Activated CD4-positive, alpha-beta T cell treated with anti-CD3 and anti-CD28 coated beads, Interleukin-2, amount 50 U/mL, for 16 hours (primary cell): ENCODE measurements at places on chromosomes 16 and 17.

- no peak for DNase-seq
These were observed 191.8 kb downstream of the XYLT1 start for GRCh38 chr16:17278988-17279387.

DNA sequence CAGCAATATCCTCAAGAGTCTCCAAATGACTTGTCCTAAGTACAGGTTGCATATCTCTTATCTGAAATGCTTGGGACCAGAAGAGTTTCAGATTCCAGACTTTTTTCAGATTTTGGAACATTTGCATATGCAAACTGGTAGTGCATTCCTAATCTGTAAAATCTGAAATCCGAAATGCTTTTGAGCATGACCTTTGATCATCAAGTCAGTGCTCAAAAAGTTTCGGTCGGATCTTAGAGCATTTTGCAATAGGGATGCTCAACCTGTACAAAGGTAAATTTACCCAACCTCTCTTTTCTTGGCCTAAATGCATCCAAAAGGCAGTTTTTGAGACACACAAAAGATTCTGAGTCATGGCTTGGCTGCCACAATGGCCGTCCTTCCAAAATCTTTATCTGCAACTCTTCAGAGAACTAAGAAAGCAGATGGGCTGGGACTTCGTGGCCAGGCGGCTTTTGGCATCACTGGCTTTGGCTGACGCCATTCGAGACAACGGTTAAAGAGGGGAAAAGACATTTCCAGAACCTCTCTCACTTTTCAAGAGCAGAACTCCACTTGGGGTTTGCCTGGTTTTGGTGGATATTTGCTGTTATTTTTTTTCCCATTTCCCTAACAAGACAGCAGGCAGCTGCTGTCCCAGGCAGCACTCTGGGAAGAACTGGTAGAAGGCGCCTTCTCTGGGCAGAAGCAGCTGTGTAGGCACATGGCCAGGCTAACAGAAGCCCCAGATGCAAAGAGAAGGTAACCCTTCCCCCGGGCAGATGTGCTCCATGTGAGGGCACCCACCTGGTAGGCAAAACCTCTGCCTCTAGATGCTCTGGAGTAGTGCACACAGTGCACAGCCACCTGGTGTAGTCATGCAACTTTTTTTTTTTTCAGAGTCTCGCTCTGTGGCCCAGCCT, 8.9 kb downstream of the CPPED1 start:
- DNase-seq = no peak

- no peak for DNase-seq
These were observed 4.4 kb downstream of the GRIN2C start for GRCh38 chr17:74855323-74855722.

DNA sequence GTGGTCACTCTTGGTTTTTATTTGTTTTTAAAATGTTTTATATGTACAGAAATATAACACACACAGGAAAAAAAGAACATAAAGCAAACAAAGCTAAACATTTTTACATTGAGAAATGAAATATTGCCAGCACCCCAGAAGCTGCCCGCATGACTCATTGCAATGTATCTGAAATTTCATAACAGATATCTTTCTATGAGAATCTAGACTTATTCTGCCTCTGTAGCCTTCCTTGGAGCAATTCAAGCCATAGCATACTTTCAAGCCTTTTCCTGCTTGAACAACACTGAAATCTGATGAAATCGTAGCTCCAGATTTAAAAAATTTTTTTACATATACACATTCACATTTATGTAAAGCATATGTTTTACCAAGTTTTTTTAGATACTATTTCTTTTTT, 86.9 kb downstream of the RBBP6 start:
- no peak for DNase-seq

DNA sequence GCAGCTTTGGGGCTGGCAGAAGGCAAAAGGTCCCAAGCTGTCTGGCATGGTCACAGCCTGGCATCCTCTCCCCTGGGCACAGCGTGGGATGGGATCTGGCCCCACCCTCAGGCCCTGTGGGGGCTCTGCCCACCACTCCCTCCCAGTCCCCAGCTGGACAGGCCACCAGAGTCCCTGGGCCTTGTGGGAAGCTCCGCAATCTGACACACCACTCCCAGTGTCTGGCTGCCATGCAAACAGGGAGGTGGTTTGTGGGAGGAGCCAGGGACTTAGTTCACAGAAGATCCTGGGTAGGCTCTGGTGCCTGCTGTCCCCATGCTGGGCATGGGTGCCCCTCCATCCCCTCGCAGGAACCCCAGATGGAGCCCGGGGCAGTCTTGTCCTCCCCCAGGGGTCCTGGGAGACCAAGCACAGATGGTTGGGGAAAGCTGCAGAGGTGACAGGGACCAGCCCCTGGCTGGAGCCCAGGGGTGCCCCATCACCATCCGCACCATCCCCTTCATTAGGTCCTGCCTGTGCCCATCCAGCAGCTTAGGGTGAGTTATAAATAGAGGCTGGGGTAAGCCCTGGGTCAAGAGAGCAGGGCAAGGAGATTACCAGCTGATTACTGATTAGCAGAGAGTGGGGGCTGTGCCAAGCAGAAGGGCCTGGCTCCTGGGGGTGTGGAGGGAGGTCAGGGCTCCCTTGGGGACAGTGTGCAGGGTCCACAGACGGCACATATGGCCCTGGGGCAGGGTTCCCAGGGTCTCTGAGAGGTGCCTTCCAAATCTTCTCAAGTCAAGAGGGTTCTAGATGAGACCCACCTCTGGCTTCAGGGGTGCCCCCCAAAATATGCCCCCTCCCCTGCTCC, 6.2 kb downstream of the FSCN2 start:
- no peak for DNase-seq
